ENCODE measurements at places on chromosomes 16 and 17. TPM values are rescaled to one million over a fixed set of nuclear protein-coding genes. Genes with fewer than 3 reads are reported as not detected.

C16orf87 gene
- total RNA-seq, result 9.4 TPM

DNA sequence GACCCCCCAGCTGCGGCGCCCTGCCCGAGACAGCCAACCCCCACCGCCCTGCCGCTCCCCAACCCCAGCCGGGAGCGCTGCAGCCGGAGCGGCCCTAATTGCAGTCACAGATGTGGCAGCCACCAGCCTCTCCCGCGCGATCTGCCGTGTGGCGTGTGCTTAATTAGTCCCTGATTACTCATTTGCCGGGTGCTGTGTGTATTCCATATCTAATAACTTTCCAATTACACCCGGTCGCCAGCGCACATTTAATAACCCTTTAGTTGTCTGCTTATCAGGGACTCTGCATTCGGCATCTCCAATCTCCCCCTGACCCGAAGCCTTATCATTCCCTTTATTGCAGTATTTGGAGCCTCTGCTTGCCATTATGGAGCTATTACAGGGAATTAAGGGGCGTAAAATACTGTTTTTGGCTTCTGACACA, 236.7 kb upstream of the CIBAR2 start:
- no peak for DNase-seq

KRT17 gene
- 223 TPM for total RNA-seq

HSF4 gene
- 52.0 TPM for total RNA-seq

GGT6 gene
- total RNA-seq, result 83.6 TPM

KRT222 gene
- total RNA-seq, result 3.6 TPM

DNA sequence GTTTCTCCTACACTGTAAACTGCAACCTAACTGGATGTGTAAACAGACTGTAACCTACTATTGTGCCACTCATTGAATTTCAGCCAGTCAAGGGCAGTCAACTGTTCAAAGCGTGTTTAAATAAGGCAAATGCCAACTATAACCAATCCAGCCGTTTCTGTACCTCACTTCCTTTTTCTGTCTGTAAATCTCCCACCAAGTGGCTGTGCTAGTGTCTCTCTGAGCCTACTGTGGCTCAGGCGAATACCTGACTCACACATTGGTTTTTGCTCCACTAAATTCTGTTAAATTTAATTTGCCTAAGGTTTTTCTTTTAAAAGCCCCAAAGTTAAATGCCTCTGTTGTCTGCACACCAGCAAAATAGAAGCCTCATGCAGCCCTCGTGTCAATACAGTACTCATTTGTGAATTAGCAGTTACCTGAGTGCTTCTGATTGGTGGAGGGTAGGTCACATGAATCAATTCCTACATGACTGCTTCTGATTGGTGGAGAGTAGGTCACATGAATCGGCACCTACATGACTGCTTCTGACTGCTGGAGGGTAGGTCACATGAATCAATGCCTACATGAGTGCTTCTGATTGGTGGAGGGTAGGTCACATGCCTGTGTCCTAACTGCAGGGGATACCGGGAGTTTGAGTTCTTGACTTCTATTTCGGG, 31.1 kb upstream of the CCR7 start:
- no peak for DNase-seq

KRT32 gene
- total RNA-seq, result not detected

DNA sequence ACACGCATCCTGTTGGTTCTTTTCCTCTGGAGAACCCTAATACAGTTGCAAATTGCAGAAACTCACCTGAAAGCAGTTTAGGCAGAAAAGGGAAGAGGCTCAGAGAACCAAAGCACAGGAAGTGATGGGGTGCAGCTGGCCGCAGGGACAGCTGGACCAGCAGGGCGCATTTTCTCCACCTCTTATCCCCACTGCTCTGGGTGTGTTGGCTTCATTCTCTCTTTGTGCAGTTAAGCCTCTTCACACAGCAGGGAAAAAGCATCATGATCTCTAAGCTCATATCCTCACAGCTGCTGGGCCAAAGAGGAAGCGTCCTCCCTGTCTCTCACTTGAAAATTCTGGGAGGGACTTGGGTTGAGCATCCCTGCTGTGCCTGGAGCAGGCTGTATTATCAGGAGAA, 20.0 kb upstream of the LRRC75A start:
- no peak for DNase-seq

LHX1 gene
- not detected for total RNA-seq

GLTPD2 gene
- total RNA-seq, result not detected

USP7 gene
- total RNA-seq, result 143 TPM

DNA sequence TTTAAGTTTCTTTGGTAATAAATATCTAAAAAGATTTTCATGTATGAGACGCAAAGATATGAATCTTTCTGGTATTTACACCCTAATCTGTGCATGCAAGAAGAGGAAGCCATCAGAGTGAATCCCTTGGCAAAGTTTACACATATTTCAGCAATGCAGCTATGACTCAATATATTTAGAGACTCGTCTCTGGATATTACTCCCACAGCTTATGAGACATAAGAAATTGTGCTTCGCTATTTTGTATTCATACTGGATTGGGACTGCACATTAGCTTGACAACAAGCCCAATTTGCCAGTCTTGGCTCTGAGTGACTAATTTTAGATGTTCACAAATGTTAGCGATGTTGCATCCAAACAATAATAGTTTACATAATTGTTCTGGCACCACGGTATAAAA, 532.0 kb downstream of the CDH11 start:
- DNase-seq, result no peak

- no peak for DNase-seq
Observed at GRCh38 chr16:81996664-81997509, 14.4 kb downstream of the SDR42E1 start.

NECAB2 gene
- total RNA-seq, result not detected

OR1A1 gene
- not detected for total RNA-seq

DNA sequence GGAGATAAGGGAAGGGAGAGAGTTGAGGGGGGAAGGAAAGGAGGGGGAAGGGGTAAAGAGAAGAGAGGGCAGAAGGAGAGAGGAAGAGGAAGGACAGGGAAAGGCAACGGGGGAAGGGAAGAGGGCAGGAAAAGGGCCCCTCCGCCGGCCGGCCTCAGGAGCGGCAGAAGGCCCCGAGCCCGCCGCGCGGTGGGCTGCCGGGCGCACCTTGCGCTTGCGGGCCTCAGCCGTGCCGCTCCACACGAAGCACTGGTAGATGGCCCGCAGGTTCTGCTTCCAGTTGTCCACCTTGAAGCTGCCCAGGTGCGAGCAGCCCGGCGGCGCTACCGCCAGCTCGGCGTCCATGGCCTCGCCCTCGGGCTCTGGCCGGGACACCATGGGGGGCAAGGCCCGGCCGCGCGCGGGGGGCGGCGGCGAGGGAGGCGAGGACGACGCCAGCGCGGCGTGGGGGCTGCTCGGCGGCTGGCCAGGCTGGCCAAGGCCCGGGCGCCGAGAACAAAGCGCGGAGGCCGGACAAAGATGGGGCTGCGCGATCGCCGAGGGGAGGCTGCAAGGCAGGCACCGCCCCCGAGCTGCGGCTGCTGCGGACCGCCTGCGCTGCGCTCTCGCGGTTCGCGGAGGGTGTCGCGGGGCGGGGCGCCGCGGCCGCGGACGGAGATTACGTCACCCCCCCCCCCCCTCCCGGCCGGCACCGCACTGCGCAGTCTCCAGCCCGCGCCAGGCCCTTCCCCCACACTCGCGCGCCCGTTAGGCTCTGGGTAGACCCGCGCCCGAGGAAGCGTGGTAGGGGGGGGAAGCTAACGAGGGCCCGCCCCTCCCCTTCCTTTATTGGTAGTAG, at the start of gene USP22:
USP22 (minus strand) TSS at position 554 of the 838 bp plus-strand sequence; CDS start at position 378, 176 bp downstream.
- DNase-seq, result no peak

- no peak for DNase-seq
Observed at GRCh38 chr17:35616536-35616935, 29.4 kb downstream of the AP2B1 start.

- no peak for DNase-seq
Observed at GRCh38 chr16:82116535-82116934, 53.5 kb downstream of the MPHOSPH6 start.

KRTAP4-1 gene
- total RNA-seq, result not detected

SMIM5 gene
- 9.5 TPM for total RNA-seq

OTOA gene
- total RNA-seq, result 0.70 TPM

SPN gene
- total RNA-seq, result 4.2 TPM

Data from ureter (tissue), 1 donor.